ENCODE measurements at places on chromosomes 12 and 14.

- DNase-seq, result no peak
Measured at GRCh38 chr12:52201451-52201839, 9.6 kb upstream of the KRT80 start.

DNA sequence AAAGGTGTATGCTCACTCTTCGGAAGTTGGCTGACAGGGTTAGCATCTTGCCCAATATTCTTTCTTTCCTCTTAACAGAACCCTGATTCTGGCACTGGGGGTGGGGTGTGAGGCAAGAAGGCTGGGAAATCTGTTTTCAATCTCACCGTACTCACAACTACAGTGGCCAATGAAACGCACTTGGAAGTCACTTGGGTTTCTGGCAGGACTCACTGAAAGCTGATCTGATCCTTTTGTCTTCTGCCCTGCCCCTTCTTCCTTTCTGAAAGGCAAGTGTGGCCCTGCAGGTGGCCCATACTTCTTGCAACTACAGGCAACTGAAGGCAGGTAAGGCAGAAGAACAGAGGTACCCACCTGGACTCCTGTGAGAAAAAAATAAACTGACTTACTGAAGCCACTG is 106.9 kb downstream of the STXBP6 start:
- DNase-seq, result no peak

GRCh38 chr12:121102307-121102706 is 30.4 kb upstream of the P2RX7 start:
- DNase-seq, result no peak

GRCh38 chr12:6952863-6953441 is 1.8 kb downstream of the PTPN6 start:
- no peak for DNase-seq

GRCh38 chr12:6207259-6207925 is 7.2 kb downstream of the CD9 start:
- no peak for DNase-seq

DNA sequence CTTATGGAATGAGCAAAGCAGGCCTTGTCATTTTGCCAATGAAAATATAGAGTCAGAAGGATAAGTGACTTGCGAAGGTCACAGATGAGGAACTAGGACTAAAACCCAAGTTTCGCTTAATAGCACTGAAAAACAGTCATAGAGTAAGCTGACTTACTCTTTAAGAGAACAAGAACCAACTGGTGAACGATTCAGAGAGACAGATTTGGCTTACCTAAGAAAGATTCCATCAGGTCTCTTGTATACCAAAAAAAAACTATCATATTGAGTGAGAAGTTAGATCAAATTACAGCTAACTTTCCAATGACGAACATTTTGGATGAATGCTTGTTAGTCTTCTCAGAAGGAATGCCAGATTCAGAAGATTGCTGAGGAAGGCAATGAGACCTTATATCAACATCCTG is 74.2 kb downstream of the ZFC3H1 start:
- no peak for DNase-seq

DNA sequence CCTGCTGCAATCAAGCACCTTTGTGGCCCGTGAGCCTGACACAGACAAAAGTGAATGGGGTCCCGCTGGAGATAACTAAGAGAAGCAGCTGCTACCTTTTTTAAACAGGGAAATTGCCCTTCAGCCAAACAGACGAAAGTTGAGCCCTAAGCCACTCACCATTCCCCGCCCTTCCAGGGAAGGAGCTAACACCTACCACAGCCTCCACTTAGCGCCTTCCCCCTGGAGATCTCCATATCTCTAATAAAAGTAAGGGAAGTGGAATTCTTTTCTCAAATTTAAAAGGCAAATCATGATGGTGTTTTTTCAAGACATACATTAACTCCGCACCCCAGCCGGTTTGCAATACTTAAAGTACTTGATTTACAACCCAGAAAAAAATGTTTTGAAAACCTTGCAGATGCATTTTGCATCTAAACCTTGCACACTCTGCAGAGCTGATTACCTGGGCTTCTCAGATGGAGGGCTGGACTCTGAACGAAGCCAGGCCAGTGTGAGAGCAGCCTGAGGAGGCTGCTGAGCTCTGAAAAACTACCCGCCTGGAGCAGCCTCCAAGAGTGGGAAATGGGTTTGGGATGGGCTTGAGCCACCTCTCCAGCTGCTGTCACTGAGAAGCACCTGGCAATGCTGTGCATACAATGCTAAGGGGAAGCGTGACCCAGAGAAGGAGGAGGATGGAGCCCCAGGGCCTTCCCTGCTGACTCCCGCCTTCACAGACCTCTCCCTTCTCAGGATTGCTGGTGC is 10.0 kb downstream of the NUAK1 start:
- DNase-seq, result no peak

DNA sequence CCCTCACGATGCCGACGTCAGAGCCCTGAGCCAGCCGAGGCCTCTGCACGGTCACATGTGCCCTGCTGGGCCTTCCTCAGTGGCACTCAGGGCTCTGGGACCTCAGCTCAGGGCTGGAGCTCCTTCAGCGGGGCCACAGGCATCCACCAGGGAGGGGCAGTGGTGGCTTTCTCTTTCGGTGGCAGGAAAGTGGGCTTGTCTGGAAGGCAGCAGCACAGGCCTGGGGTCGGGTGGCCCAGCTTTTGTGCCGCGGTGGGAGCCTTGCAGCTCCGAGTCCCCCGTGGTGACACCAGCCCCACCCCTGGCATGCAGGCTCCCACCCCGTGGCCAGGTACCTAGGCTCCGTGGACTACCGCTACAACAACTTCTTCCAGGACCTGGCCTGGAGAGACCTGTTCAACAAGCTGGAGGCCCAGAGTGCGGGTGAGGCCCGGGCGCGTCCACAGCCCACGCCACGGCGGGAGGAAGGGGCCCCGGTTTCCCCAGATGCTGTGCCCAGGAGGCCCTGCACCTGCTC is 14.2 kb upstream of the TEX22 start:
- no peak for DNase-seq

DNA sequence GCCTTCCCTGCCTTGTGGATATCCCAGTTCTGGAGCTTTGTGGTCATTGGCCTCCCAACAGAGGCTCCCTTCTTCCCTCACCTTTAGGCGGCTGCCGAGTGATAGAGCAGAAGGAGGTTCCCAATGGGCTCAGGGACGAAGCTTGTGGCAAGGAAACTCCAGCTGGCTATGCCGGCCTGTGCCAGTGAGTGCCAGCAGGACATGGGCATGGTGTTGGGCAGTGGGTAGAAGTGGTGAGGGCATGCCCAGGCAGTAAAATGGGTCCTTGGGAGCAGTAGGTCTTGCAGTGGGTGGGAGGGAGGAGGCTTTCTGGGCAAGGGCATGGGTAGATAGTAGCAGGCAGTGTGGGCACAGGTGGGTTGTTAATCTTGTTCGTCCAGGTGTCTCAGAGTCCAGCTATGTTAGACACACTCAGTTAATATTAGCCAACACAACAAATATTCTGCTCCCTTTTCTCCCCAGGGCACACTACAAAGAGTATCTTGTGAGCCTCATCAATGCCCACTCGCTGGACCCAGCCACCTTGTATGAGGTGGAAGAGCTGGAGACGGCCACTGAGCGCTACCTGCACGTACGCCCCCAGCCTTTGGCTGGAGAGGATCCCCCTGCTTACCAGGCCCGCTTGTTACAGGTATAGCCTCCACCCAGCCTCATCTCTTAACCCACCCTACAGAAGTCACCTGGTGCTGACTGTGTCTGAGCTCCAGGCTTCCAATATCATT is 1.1 kb upstream of the IRF9 start:
- DNase-seq, result no peak

DNA sequence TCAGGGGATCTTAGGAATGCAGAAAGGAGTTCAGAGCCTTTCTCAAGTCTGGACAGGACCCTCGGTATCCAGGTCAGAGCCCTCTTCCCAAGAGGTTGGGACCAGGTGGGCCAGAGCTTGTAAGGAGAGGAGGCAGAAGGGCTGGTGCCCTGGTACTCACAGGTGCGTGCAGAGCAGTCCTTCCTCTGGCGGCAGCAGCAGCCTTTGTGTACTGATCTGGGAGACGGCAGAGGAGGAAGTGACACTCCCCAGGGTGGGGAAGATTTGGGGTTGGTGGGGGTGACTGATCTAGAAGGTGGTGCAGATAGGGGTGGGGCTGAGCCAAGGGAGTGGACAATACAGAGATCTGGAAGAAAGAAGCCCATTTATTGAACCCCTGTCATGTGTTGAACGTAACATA is at the start of gene ITGB7:
ITGB7 (minus strand) TSS at position 210 of the 400 bp plus-strand sequence. CDS start 6,808 bp downstream, outside the sequence.
- no peak for DNase-seq
